B cell (primary cell): ENCODE measurements at places on chromosomes 11 and 22. TPM values are rescaled to one million over a fixed set of nuclear protein-coding genes. Genes with fewer than 3 reads are reported as not detected.

DNA sequence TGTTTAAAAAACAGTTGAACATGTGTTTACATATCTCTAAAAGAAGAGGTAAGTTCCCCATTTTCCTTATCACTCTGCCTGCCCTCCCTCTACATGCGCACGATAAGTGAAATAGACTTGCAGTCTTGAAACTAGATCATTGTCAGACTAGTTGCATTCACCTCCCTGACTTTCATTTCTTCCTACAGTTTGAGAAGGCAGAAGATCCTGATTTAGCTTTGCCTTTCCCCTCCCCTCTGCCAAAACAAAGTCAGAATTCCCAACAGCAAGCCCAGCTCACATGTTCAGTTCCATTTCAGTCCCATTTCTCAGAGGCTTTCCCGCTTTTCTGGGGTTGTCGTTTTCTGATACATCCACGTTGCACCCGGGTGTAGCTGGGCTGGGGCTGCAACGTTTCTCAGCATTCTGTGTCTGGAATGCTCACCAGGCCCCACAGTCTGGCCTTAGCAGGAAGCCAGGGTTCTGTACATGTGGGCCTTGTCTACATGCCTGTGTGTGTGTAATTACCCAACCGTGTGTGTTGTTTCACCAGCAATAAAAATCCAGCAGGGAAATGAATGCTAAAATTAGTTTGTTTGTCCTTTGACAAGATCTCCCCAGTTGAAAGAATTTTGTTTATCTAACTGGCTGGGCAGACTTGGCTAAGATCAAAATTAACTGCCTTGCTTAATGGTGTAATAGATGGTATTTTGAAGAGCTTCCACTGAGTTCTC lies 179.2 kb downstream of the DBX1 start:
- DNase-seq, result no peak

GRCh38 chr22:38751422-38752346 lies 4.1 kb downstream of the SUN2 start:
- DNase-seq, result peak; percentile 89

Gene APOL5
- not detected in 2 replicates for polyA plus RNA-seq

- DNase-seq, result no peak
These were observed 1269.3 kb upstream of the CNTN5 start for GRCh38 chr11:97751405-97751804.

Gene CALCA
- polyA plus RNA-seq, result not detected in 2 replicates

DNA sequence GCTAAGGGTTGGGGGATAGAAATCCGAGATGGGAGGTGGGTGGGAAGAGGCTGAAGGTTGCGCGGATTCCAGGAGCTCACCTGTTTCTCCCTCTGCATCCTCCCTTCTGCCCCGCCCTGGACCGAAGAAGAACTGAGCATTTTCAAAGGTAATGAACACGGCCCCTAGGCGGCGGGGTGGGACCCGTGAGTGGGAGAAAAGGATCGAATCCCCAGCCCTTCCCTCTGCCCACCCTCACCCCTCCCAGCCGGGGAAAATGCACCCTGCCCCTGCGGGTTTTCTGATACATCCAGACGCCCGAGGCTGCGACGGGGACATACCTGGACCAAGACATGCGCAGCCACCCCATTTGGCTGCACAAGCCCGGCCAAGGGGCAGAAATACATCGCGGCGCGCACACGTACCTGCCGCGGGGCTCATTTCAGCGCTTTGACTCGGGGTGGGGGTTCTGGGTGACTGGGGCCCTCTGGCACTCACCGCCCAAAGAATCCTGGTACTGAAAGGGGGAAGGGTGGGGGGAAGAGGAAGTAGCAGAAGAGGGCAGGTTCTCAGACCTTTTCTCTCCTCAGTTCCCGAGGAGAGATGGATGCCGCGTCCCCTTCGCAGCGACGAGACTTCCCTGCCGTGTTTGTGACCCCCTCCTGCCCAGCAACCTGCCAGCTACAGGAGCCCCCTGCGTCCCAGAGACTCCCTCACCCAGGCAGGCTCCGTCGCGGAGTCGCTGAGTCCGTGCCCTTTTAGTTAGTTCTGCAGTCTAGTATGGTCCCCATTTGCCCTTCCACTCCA lies 6.0 kb downstream of the VSIG2 start:
- DNase-seq, result no peak

DNA sequence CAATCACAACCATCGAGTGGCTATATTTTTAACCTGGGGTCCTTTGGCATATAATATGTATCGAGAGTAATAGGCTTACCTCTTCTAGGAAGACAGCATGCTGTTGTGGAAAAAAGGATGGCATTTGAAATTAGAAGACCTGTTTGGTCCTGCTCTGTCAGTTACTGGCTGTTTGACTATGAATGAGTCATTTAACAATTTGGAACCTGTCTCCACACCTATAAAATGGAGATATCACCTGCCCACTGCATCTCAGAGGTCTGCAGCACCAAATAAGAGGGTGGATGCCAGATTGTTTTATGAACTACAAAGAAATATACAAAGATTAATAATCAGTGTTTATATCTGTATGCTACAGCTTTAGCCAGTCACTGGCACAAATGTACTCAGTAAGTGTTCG lies 60.8 kb downstream of the SLC25A17 start:
- no peak for DNase-seq

- DNase-seq, result no peak
These were observed 1.1 kb downstream of the PELI3 start for GRCh38 chr11:66467756-66468155.
